ENCODE measurements at places on chromosomes 3 and 15. TPM values are rescaled to one million over a fixed set of nuclear protein-coding genes. Genes with fewer than 3 reads are reported as not detected.

The GALNT15 gene
- not detected for total RNA-seq

The SAMMSON gene
- total RNA-seq, result not detected

The SPINK8 gene
- not detected for total RNA-seq

The TMCO5A gene
- total RNA-seq, result not detected

The PATL2 gene
- total RNA-seq, result 4.8 TPM

The TBC1D5 gene
- 41.0 TPM for total RNA-seq
